GM23338 (cell line): ENCODE measurements at places on chromosomes 3 and 15. TPM values are rescaled to one million over a fixed set of nuclear protein-coding genes. Genes with fewer than 3 reads are reported as not detected.
A peak's percentile ranks its signal among the peaks of the same experiment; 100 is the strongest.

GRCh38 chr3:53200501-53201498 lies 39.8 kb downstream of the PRKCD start:
- no peak overlapping the region for H3K4me3 ChIP-seq
- no peak overlapping the region for H3K27ac ChIP-seq
- no peaks in the 10 kb centered on the region for H3K27me3 ChIP-seq
- no peaks in the 10 kb centered on the region for H3K36me3 ChIP-seq

DNA sequence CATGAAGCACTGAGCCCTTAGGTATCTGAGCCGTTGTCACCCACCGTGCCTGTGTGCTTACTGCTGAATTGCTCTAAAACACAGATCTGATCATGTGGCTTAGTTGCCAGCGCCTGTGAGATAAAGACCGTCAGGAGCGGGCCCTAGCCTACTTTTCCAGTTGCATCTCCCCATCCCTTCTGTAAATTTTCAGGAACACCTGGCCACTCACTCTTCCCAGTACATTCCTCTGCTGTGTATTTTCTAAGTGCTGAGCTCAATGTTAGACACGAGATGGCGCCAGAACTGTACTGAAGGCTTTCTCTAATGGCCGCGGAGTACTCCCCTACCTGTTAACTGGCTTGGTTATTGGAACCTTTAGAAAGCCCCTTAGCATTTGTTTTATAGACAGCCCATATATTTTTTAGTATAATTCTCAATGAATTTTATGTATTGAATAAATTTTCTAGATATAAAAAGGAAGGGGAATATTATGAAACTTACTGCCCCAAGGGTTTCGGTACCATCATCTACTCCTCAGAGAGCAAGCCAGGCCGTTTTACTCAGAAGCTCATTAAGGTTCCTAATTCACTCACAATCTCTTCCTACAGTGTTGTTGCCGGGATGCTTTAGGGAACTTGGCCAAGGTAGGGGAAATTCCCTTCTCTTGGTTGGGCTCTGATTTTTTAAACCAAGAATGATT lies 16.7 kb upstream of the WNT7A start:
- peak overlapping the region; percentile 90; the same call in 1 of the 2 replicates for H3K4me3 ChIP-seq
- H3K27me3 ChIP-seq, result peaks cover 26% of the 10 kb centered on the region
- peaks cover 4% of the 10 kb centered on the region; the same call in 1 of the 2 replicates for H3K36me3 ChIP-seq
- DNase-seq, result peak; percentile 92
- H3K4me1 ChIP-seq, result peaks cover 5% of the 10 kb centered on the region; the same call in 1 of the 2 replicates

GRCh38 chr3:73401616-73402279 lies 223.0 kb downstream of the PDZRN3 start:
- no peaks in the 10 kb centered on the region for H3K27me3 ChIP-seq
- no peak for DNase-seq
- no peak overlapping the region for H3K27ac ChIP-seq
- peaks cover 14% of the 10 kb centered on the region for H3K4me1 ChIP-seq
- peaks cover 3% of the 10 kb centered on the region; the same call in 1 of the 2 replicates for H3K36me3 ChIP-seq
- no peak overlapping the region for H3K4me3 ChIP-seq

GRCh38 chr15:77494073-77494867 lies 73.6 kb downstream of the HMG20A start:
- no peaks in the 10 kb centered on the region for H3K27me3 ChIP-seq
- peaks cover 39% of the 10 kb centered on the region for H3K4me1 ChIP-seq
- H3K4me3 ChIP-seq, result no peak overlapping the region
- no peak overlapping the region; the same call in 1 of the 2 replicates for H3K27ac ChIP-seq
- DNase-seq, result no peak

DNA sequence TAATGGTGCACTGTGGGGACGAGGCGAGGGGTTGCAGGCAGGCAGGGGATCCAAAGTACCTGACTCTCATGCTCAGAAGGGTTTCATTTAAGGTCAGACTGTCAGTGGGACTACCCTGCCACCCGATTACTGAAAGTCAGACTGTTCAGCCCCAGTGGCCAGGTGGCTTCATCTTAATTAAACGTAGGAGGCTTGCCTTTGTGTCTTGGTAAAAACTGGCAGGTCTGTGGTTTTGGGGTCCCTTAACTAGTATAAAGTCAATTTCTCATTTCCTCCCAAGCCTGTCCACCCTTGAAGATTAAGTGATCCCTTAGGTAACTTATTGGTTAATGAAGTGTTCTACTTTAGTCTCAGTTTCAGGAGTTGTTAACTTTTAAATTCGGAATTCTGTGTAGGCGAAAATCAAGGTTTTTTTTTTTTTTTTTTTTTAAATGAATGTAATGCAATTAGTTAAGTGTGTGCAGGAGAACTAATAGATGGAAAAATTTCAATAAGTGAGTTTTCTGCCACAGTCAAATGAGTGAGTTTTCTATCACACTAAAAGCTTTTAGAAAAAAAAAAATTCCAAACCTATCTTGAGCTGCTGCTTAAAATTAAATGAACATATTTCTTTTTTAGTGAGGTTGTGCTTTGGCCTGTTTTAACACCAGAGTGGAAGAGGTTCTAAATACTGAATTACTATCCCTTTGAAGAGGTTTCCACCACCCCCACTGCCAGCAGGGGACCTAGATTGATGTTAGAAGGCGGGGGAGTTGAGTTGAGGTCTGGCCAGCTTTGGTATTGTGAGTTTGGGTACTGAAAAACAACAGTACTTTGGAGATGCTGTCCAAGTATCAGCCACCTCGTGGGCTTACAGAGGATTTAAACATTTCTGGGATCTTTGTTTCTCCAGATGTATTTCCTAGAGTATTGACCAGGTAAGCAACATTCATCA lies 15.2 kb downstream of the ITPR1 start:
- H3K27ac ChIP-seq, result no peak overlapping the region
- peaks cover 13% of the 10 kb centered on the region; the same call in 1 of the 2 replicates for H3K4me1 ChIP-seq
- H3K36me3 ChIP-seq, result no peaks in the 10 kb centered on the region
- no peak overlapping the region for H3K4me3 ChIP-seq

- H3K27ac ChIP-seq, result no peak overlapping the region
- H3K36me3 ChIP-seq, result no peaks in the 10 kb centered on the region
- H3K4me1 ChIP-seq, result no peaks in the 10 kb centered on the region
- H3K27me3 ChIP-seq, result no peaks in the 10 kb centered on the region
- H3K4me3 ChIP-seq, result no peak overlapping the region
- no peak for DNase-seq
Observed at GRCh38 chr15:81781395-81781794, 264.4 kb downstream of the MEX3B start.

GRCh38 chr3:150681057-150681456 lies 22.7 kb downstream of the ERICH6 start:
- H3K36me3 ChIP-seq, result peaks cover 4% of the 10 kb centered on the region; the same call in 1 of the 2 replicates
- no peak overlapping the region for H3K4me3 ChIP-seq
- no peaks in the 10 kb centered on the region for H3K4me1 ChIP-seq

DNA sequence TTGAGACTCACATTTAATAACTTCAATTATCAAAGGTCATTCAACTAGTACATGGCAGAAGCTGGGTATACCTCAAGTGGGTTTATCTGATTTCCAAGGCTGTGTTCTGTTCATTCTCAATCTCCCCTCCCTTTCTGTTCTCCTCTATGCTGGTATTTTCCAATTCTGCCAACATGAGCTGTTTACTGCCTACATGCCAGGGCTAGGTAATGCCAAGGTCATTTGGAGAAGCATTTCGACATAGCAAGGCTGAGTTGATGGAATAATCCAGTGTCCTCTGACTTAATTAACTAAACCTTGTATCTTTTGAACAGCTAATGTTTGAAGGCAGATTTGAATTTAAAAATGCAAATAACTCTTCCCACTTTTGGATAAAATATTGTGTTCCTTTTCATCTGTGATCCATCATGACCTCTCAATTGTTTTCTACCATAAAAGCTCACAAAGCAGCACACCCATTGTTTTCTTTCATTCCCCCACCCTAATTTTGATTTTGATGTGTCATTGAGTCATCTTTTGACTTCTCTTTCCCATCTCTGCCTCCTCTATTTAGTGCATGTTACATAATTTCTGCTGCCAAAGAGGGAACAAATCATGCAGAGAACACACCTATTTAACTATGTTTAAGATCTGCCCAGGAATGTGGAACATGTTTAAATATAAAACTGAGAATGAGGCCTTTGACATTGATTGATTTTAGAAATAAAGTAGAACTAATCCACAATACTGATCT lies 308.8 kb upstream of the NR2E3 start:
- no peak for DNase-seq
- H3K4me1 ChIP-seq, result no peaks in the 10 kb centered on the region
- H3K27me3 ChIP-seq, result no peaks in the 10 kb centered on the region
- H3K36me3 ChIP-seq, result no peaks in the 10 kb centered on the region
- no peak overlapping the region for H3K4me3 ChIP-seq
- no peak overlapping the region for H3K27ac ChIP-seq

DNA sequence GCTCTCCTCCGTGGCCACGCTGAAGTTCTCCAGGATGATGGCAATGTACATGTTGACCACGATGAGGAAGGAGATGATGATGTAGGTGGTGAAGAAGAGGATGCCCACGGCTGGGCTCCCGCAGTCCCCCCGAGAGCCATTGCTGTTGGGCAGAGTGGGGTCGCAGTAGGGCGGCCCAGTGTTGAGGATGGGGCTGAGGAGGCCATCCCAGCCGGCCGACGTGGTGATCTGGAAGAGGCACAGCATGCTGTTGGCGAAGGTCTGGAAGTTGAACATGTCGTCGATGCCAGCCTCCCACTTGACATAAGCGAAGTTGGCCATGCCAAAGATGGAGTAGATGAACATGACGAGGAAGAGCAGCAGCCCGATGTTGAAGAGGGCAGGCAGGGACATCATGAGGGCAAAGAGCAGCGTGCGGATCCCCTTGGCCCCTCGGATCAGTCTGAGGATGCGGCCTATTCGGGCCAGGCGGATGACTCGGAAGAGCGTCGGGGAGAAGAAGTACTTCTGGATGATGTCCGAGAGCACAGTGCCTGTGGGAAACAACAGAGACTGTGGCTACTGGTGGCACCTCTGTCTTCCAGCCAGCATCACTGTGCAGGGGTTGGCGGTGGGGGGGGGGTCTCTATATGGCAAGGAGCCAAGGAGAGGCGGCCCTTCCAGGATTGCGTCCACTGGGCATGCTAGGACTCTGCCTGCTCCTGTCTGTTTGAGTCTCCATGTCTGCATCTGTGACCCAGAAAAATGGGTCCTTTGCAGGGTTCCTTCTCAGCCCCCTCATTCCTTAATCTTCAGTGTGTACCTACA lies 55.1 kb downstream of the EXOG start:
- no peaks in the 10 kb centered on the region for H3K4me1 ChIP-seq
- H3K27me3 ChIP-seq, result no peaks in the 10 kb centered on the region

DNA sequence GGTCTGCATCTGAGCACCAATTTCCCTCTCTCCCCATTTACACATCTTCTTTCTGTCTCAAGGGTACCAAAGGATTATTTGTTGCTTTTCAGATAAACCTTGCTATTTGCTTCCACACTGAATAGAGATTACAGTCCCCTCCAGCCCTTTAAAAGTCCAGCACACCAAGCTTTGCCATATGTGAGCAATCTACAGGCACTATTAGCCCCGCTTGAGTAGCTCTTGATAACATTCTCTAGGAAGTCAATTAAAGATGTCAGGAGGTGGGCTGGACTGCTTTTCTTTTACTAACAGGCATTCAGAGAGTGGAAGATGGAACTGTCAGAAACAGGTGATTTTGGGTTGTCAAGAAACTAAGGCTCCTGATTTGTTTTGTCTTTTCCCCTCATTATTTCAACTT lies 417.0 kb downstream of the ROBO2 start:
- H3K36me3 ChIP-seq, result no peaks in the 10 kb centered on the region
- H3K4me1 ChIP-seq, result 0 out of 2 replicates have a peak, but pooled peaks cover 6% of the 10 kb centered on the region
- no peak overlapping the region for H3K27ac ChIP-seq
- DNase-seq, result no peak

DNA sequence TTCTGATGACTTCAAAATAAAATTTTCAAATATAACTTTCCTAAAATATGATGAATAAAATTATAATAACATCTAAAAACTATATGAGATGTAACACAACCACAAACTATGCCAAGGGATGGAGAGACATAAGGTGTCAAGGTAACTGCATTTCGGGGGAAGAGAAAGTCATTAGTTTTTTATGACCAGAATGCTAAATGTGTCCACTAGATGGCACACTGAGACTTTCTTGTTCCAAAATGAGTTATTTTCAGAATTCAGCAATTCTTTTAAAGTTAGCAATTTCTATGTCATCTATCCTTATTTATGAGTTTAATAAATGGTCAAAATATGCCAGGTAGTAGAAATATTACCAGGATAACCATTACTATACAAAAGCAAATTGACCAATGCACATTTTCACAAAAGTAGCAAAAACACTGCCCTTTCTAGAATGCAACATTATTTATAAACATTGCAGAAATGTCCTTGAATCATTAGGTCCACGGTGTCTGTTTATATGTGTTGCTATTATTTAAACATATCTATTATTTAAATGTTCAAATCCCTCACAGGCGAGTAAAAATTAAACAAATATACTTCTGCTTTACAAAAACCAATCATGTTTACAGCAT lies 374.2 kb downstream of the PLCL2 start:
- peak; percentile 70 for DNase-seq
- no peaks in the 10 kb centered on the region for H3K36me3 ChIP-seq
- H3K27ac ChIP-seq, result no peak overlapping the region
- no peaks in the 10 kb centered on the region for H3K27me3 ChIP-seq
- H3K4me1 ChIP-seq, result no peaks in the 10 kb centered on the region
- H3K4me3 ChIP-seq, result no peak overlapping the region

GRCh38 chr3:186700267-186700666 lies 16.9 kb upstream of the KNG1 start:
- H3K4me3 ChIP-seq, result no peak overlapping the region
- no peaks in the 10 kb centered on the region for H3K27me3 ChIP-seq
- H3K36me3 ChIP-seq, result no peaks in the 10 kb centered on the region
- H3K4me1 ChIP-seq, result no peaks in the 10 kb centered on the region
- H3K27ac ChIP-seq, result no peak overlapping the region

GRCh38 chr3:71247221-71247957 lies 336.1 kb downstream of the FOXP1 start:
- DNase-seq, result peak; percentile 70
- H3K27me3 ChIP-seq, result no peaks in the 10 kb centered on the region
- no peaks in the 10 kb centered on the region for H3K36me3 ChIP-seq
- H3K4me1 ChIP-seq, result peaks cover 46% of the 10 kb centered on the region
- H3K4me3 ChIP-seq, result no peak overlapping the region

DNA sequence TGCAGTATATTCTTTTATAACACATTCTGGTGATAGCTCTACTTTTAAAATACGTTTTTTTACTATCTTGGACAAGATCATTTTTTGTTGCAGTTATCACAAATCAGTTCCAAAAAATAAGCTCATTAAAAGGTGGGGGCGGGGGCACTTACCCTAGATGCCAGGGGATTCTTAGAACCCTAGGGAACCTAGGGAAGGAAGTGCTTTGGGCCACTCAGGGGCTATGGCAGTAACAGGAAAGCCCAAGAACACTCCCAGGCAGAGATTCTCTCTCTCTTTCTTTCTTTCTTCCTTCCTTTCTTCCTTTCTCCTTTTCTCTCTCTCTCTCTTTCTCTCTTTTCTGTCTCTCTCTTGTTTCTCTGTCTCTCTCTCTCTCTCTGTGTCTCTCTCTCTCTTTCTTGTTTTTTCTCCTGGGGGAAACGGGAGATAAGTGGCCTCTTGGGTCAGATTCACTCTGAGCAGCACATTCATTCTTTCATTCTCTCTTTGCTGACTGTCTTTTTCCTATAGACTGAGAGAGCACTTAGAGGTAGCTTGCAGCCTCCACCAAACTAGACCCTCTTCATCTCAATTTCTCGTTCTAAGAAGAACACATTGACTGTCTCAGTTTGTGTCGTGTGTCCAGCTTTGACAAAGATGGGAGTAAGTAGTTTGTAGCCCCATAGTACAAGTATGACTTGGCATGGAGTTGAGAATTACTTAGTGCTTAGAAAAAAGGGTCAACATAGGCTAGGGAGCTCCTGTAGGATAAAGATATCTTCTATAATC lies 16.6 kb downstream of the SCAANT1 start:
- peaks cover 8% of the 10 kb centered on the region for H3K4me1 ChIP-seq
- H3K36me3 ChIP-seq, result no peaks in the 10 kb centered on the region
- H3K27ac ChIP-seq, result peak overlapping the region; percentile 34; the same call in 1 of the 2 replicates
- no peak for DNase-seq

PLA2G4E gene
- not detected in 2 replicates for total RNA-seq

LACTB gene
- 15.2 and 18.6 TPM in 2 replicates for total RNA-seq
